Foreskin fibroblast (primary cell): ENCODE measurements at places on chromosomes 5 and 9.

DNA sequence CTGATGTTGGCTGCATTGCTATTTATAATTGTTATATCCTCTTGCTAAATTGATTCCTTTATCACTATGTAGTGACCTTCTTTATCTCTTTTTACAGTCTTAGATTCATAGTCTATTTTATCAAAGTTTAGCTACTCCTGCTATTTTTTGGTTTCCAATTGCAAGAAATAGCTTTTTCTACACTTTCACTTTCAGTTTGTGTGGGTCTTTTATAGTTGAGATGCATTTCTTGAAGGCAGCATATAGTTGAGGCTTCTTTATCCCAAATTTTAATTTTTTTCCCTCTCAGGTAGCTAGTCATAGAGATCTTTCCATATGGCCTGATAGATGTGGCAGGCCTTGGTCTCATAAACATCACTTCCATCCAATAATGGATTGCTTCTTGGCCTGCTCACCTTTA, 228.5 kb downstream of the COMMD10 start:
- DNase-seq, result no peak

- DNase-seq, result no peak
Measured at GRCh38 chr5:168813184-168813968, 234.2 kb upstream of the PANK3 start.

DNA sequence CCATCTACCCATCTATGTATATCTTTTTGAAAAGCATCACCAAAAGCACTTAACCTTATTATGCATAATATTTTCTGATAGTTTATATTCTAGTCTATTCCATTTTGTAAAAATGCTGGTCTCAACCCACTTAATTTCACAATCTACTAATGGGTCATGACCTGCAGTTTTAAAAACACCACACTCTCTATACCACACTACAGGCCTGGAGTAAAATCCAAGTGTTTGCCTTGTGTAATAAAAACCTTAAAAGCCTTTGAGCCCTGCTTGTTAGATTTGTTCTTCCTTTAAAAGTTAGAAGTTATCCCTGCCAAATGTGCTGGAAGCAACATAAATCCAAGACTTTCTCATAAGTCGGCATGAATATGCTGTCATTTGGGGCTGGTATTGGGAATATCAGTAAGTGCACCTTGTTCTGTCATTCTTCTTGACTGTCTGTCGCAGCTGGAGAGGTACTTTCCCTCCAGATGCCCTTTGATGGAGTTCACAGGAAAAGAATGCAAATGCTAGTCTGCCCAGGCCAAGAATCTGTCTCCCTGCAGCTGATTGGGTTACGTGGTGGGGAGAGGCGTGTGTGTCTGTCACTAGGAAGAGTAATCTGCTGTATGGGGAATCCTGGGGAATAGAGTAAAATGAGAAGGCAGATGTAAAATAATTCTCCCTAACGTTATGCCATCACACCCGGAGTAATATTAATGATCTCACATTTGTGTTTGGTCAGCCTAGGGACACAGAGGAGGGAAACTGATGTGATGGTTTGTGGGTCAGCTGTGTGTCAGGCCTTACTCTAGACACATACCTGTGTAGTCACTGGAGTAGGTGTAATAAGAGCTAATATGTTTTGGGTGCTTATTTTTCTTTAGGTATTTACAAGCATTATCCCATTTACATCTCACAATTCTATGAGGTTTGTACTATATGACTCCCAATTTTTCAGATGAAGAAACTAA, 79.4 kb downstream of the ZNF366 start:
- peak; percentile 69 for DNase-seq

GRCh38 chr9:133870598-133871595, 121.2 kb downstream of the VAV2 start:
- no peak for DNase-seq

GRCh38 chr5:172793577-172794488, 22.8 kb upstream of the DUSP1 start:
- DNase-seq, result peak; percentile 67

DNA sequence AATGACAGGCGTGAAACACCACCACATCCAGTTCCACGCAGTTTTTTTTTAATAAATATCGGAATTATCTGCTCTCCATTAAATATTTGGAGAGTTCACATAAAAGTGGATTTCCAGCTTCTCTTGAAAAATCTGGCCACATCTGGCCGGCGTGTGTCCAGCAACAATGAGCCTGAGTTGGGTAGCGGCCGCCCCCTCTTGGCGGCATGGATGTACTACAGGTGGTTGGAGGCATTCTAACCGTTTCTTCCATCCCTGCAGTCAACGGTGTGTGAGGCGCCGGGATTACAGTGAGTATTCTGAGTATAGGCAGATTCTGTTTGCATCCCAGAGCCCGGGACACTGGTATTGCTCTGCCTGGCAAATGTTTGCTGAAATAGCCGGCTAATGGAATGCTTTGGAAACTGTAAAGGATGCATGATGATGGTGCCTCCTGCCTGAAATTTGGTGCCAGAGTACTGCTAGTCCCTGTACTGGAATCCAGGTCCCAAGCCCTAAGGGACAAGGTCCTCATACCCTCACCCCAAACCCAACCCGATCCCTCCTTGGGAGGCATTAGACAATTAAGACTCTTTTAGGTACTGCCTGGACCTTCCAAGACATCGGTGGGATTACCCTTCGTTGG, 13.6 kb upstream of the GM2A start:
- peak; percentile 67 for DNase-seq

- peak; percentile 47 for DNase-seq
Measured at GRCh38 chr5:34007201-34007620, 639 bp downstream of the AMACR start.

DNA sequence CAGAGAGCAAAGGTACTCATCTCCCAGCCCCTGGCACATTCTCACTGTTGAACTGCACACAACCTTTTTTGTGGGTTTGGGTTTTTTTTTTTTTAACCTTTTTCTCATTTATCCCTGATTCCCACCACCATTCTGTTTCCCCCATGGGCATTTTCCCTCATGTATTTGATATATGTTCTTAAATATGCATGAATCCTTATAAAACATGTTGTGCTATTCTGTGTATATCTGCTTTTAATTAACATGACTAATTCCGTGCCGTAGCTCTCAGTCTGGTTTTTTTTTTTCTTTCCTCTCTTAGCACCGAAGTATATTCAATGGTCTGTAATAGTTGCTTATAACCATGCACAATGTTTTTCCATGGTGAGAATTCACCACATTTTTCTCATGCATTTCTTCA, 204.5 kb downstream of the RGS3 start:
- peak; percentile 38 for DNase-seq

DNA sequence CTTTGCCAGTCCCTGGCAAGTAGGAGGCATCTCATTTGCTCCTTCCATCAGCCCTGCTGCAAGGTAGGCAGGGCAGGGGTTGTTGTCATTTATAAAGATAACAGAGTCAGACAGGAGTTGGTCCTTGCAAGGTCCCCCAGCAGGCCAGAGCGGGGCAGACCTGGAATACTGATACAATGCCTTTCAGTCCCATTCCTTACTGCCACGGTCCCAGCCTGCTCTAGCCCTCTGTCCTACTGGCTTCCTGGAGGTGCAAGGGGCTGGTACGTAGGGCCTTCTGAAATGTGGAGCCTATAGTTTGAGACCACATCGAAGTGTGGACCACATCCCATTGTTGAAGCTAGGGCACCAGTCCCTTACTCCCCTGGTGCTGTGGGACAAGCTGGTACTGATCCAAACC, 42.8 kb upstream of the PITX1 start:
- DNase-seq, result no peak

DNA sequence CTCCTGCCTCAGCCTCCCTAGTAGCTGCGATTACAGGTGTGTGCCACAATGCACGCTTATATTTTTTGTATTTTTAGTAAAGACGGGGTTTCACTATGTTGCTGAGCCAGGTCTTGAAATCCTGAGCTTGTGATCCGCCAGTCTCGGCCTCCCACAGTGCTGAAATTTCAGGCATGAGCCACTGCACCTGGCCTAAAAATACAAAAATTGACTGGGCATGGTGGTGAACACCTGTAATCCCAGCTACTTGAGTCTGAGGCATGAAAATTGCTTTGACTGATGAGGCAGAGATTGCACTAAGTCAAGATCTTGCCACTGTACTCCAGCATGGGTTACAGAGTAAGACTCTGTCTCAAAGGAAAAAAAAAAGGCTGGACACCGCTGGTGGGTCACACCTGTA, 13.1 kb upstream of the DYNC2I2 start:
- no peak for DNase-seq
